ENCODE measurements at places on chromosomes 13 and 19. TPM values are rescaled to one million over a fixed set of nuclear protein-coding genes. Genes with fewer than 3 reads are reported as not detected.
A peak's percentile ranks its signal among the peaks of the same experiment; 100 is the strongest.

RASAL3 gene
- 3.1 TPM for total RNA-seq

GRCh38 chr19:41871573-41872383 lies 5.3 kb upstream of the CD79A start:
- no peak for DNase-seq

GRCh38 chr19:13842291-13843103 lies 34.4 kb upstream of the NANOS3 start:
- no peak for DNase-seq

DNA sequence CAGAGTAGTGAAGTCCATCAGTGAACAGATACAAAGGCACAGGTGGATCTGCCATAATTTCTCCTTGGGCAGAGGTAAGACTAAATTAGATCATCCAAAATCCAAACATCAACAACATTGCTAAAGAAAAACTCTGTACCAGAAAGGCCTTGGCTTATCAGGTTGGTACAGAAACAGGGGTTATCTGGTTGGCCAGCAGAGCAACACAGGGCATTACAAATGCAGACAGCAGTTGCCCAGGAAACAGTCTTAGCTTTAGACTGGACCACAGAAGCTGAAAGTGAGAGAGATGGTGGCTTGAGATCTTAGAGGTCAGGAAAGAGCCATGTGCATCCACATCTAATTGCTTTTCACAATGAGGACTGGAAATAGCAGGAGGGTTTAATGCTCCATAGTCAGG lies 26.6 kb upstream of the DGKH start:
- no peak for DNase-seq

DNA sequence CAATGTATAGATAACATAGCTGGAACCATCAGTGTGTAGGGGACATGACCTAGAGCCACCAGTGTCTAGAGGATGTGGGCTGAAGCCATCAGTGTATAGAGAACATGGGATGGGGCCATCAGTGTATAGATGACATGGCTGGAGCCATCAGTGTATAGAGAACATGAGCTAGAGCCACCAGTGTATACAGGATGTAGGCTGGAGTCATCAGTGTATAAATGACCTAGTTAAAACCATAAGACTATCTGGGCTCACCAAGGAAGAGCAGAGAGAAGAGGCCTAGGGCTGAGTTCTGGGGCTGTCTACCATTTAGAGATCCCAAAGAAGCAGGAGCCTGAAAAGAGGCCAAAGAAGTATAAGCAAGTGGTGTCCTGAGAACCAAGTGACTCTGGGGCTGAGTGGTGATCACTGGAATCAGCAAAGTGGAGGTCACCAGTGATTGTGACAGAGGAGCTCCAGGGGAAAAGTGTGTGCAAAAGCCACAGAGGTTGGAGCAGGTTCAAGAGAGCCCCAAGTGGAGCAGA lies 41.0 kb downstream of the RFX2 start:
- DNase-seq = no peak

DNA sequence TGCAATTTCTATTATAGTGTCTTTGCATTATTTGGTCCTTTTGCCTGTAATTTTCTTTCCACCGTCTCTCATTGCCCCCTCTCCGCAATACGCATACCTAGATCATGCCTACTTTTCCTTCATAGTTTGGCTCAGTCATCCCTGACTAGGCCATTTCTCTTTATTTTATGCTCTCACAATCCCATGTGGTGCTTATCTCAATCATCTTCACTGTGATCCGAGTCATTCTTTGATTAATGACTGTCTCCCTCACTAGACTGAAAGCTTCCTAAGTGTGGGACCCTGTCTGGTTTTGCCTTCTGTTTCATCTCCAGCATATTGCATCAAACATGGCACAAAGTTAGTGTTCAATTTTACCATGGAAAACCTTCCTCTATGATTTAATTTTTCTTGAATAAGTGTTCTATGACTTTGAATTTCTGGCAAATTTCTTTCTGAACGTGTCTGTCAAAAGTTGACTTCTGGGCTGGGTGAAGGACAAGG lies 43.7 kb upstream of the OLFM4 start:
- peak; percentile 7 for DNase-seq

STOML3 gene
- total RNA-seq = not detected

- DNase-seq = no peak
Observed at GRCh38 chr13:93848247-93848646, 621.6 kb downstream of the GPC6 start.

DNA sequence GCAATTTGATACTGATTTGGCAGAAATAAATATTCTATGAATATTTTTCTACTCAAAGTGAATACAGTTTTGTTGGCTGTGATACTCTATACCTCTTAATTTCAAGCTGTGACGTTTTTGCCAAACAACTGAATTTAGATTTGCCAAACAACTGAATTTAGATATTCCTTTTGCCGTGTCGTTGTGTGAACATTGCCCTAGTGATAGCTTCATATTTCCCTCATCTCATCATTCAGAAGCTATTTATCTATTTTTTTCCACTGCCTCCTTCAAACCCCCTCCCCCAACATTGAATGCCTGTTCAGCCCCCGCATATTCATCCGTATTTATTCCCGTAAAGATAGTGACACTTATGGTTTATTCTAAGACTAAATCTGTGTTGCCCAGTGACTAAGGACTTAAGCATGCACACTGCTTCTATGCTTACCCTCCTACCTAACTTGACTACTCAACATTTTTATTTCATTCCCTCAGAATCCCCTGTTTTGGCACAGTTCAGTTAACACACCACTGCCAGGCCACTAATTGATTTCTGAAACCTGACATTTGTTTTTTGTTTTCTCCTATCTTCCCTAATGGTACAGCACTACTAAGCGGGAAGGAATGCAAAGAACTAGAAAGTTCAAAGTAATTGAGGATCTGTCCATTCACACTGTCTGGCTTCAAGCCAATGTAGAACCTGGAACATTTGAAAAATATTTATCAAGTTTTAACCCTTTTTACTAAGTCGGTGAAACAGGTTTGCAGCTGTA lies 2.8 kb upstream of the KLF5 start:
- DNase-seq = no peak

ABHD13 gene
- 10.6 TPM for total RNA-seq

Measured in esophagus muscularis mucosa (tissue), 4 donors.